Astrocyte of the hippocampus (primary cell): ENCODE measurements at places on chromosomes 2 and 18.

- peak; percentile 8 for DNase-seq
Measured at GRCh38 chr2:187956906-187957534, 334.7 kb upstream of the GULP1 start.

DNA sequence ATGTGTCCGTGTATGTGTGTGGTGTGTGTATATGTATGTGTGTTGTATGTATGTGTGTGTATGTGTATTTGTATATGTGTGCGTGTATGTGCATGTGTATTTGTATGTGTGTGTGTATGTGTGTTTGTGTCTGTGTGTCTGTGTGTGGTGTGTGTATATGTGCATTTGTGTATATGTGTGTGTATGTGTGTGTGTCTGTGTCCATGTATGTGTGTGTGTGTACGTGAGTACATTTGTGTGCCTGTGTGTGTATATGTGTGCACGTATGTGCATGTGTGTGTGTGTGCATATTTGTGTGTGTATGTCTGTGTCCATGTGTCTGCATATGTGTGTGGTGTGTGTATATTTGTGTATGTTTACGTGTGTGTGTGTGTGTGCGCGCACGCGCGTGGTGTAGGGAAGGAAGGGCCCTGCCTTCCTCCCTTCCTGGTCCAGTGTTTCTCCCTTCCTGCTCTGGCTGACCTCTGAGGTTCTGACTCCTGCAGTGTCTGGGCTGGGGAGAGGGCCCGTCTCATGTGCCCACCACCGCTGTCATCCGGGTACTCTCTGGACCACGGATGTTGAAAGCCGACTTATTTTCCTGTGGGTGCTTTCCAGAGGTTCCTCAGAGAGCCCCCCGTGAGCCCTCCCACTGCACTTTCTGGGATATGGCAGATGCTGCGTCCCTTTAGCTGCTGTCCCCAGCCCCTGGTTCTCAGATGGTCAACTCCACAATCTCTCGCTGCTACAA, 209.5 kb downstream of the DYSF start:
- DNase-seq, result no peak

DNA sequence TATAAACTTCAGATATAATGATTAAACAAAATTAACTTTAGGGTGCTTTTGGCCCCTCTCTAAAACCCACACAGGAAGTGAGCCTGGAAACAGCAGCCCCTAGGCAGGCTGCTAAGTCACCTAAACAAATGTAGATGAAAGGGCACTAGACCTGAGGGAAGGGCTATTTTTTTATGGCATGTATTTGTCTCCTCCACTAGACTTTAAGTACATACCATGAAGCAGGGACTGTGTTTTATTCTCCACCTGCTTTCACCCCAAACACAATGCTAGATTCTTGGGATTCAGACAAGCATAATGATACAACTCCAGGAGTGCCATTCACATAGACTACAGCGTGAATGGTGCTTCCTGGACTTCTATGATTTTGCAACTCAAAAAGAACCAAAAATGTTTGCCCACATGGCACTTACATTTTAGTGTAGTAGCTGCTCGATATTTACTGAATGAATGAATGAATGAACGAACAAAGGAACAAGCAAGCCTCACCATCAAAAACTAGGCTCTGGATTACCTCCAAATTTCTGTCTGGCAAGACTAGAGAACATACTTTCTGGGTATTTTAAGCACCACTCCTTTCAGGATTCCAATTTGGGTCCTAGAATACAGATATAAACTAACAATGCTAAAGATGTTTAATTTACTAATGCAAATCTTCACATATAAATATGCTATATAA, 10.1 kb downstream of the ATAD2B start:
- peak; percentile 16 for DNase-seq

GRCh38 chr2:207182911-207183310, 17.2 kb upstream of the KLF7 start:
- DNase-seq, result peak; percentile 18

- peak; percentile 40 for DNase-seq
Measured at GRCh38 chr2:96423828-96424227, 81.3 kb downstream of the NEURL3 start.

DNA sequence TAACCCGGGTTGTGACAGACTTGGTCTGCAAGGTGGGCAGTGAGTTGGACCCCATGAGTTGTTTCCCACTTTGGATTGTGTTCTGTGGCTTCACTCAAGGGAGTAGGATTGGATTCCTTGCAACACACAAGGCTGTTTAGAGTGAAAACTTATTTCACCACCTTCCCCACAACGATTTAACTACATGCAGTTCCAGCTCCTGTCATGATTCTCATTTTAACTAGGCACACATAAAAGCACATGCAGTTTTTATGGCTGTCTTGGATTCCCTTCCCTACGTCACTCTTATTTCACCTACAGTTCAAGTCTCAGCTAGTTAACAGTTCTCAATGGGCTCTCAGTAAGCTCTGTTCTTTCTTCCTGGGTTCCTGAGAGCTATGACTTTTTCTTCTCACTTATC, 15.9 kb downstream of the EFEMP1 start:
- no peak for DNase-seq

DNA sequence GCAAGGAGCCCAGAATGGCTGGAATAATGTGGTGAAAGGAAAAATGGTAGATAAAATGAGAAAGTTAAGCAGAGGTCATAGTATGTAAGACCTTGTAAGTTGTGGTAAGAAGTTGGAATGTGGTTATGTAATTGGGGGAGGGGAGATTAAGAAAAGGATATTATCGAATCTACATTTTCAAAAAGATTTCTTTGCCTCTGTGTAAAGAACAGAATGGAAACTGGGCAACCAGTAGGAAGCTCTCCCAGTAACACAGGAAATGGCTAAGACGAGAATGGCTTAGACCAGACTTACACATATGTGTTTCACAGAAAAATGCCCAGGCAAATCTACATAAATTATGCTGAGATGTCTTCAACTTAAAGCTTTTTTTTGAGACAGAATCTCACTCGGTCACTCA, 13.2 kb downstream of the MEMO1 start:
- DNase-seq, result peak; percentile 11

GRCh38 chr2:63814114-63814513, 27.6 kb upstream of the UGP2 start:
- no peak for DNase-seq
